ENCODE measurements at places on chromosomes 6 and 20.

DNA sequence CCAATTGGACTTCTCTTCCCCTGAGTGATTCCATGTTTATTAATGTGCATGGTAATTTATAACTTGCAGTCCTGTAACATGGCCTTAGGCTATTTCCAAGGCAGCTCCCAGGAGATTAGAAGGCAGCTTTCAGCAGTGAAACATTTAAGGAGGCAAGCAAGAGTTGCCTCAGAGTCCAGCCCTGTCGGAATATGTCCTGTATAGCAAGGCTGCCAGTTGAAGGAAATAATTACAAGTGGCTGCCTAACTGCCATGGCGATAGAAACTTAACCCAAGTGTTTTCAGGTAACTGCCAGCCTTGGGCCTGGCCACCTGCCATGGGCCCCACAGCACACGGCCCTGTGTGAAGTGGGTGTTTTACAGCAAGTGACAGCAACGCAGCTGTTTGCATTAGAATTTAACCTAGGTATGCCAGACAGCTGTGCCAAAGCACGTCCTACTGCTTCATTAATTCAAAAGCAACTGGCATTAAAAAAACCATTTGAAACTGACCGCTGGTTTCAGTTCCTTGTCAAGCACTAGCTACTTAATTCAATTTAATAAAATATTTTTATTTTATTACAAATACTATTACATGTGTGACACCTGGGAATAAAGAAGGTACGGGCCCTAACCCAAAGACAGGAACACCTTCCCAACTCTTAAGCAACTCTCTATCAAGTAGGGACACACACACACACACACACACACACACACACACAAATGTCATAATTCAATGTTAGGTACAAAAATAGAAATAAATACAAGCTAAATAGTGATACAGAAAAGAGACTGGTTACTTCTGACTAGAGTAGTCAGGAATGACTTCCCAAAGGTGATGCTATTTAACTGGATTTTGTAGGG lies 151.8 kb upstream of the HEY2 start:
- no peak for DNase-seq

GRCh38 chr6:115612216-115612615 lies 448.5 kb downstream of the FRK start:
- no peak for DNase-seq

- DNase-seq: no peak
Measured at GRCh38 chr20:50675671-50676376, 15.5 kb downstream of the RIPOR3 start.

GRCh38 chr20:36827541-36828279 lies 48.2 kb upstream of the TLDC2 start:
- no peak for DNase-seq

- no peak for DNase-seq
Measured at GRCh38 chr6:44554861-44555260, 167.4 kb downstream of the CDC5L start.

- no peak for DNase-seq
Measured at GRCh38 chr6:83518816-83519480, 6.6 kb downstream of the PRSS35 start.

DNA sequence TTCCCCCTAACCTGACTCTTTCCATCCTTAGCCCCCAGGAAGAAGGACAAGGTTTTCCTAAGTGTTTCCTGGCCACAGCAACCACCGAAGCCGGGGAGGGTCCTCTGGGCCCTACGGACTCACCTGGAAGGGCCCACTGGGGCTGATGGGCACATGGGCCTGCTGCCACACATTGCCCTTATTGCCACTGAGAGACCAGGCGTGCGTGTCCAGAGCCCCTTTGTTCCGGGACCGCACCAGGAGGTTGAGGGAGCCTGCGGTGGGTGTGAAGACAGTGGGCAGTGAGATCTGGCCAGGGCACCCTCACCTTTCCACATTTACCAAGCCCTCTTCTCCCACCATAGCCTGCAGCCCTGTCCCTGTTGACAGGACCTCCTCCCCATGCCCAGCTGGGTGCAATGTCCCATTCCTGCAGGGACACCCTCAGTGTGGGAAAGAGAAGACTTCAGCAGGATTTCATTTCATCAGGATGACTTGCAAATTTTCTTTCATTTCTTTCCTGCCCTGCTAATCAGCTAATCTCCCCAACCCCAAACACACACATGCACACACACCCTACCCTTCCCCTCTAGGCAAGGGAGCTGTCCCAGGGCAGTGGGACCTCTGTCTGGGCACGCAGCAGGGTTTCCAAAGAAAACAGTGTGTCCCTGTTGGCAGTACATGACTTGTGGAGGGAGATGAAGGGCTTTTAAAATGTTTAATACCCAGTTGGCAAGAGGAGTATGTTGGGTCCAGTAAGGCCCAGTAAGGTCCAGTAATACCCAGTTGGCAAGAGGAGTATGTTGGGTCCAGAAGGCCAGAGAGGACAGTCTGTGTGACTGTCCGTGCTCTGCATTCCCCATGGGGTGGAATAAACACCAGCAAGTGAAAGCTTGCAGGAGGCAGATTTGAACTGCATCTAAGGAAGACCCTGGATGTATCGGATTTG lies 59.0 kb downstream of the MDGA1 start:
- no peak for DNase-seq

DNA sequence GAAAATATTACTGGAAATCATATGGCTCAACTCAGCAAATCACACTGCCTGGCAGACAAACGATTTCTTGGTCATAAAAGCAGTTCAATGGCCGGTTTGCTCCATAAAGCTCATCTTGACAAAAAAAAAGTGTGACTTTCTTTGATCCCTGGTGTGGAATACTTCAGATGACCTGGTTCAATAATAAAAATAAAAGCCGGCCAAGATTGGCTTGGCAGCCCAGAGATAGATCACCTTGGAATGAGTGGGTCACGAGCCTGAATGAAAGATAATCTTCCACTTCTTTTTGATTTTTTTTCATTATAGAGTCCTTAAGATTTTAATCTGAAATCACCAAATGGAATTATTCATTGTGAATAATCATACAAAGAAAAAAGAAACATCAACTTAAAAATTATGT lies 445.3 kb upstream of the CITED2 start:
- no peak for DNase-seq

DNA sequence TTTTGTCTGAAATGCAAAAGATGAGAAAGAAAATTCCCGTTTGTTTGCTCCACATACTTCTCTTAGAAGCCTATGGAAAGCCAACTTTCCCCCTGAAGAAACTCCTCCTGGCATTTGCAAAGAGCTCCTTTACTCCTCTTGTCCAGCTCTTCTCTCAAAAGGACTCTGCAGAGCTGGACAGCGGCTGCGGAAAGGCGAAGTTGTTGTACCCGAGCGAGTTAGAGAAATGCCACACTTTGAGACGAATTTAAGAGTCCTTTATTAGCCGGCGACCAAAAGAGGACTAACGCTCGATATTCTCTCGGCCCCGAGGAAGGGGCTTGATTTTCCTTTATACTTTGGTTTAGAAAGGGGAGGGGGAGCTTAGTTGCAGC lies 157.8 kb downstream of the TRIM27 start:
- no peak for DNase-seq

DNA sequence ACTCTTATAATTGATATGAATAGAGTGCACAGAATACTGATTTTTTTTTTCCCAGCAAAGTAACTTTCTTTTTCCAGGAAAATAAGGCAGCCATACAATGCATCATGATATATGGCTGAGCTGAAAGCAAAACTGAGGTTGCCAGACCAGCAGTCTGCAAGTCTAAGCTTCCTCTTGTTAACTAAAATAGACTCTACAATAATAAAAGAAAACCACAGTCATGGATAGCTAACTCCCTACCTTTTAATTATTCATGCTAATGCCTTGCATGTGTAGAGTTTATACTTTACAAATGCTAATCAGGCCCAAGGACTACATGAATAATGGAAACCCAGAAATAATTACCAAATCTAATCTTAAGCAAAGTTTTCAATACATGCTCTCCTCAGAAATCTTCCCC lies 47.4 kb downstream of the MAP7 start:
- no peak for DNase-seq

DNA sequence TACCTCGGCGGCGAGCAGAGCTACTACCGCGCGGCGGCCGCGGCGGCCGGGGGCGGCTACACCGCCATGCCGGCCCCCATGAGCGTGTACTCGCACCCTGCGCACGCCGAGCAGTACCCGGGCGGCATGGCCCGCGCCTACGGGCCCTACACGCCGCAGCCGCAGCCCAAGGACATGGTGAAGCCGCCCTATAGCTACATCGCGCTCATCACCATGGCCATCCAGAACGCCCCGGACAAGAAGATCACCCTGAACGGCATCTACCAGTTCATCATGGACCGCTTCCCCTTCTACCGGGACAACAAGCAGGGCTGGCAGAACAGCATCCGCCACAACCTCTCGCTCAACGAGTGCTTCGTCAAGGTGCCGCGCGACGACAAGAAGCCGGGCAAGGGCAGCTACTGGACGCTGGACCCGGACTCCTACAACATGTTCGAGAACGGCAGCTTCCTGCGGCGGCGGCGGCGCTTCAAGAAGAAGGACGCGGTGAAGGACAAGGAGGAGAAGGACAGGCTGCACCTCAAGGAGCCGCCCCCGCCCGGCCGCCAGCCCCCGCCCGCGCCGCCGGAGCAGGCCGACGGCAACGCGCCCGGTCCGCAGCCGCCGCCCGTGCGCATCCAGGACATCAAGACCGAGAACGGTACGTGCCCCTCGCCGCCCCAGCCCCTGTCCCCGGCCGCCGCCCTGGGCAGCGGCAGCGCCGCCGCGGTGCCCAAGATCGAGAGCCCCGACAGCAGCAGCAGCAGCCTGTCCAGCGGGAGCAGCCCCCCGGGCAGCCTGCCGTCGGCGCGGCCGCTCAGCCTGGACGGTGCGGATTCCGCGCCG lies 994 bp downstream of the FOXC1 start:
- no peak for DNase-seq

- DNase-seq: no peak
Measured at GRCh38 chr6:98514073-98514720, 320.2 kb upstream of the POU3F2 start.

GRCh38 chr20:63738687-63739129 lies 868 bp upstream of the SLC2A4RG start:
- DNase-seq: no peak

DNA sequence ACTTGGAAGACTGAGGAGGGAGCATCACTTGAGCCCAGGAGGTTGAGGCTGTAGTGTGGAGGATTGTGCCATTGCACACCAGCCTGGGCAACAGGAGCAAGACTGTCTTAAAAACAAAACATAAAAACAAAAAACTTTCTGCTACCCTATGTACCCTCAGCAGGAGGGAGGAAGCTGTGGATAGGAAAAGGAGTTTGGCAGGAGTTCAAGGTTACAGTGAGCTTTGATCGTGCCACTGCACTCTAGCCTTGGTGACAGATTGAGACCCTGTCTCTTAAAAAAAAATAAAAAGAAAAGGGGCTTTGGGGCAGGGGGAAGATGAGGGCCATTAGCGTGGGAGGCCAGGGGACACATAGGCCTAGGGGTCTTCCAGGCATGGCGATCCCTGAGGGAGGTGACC lies 135.7 kb downstream of the DHX35 start:
- no peak for DNase-seq

DNA sequence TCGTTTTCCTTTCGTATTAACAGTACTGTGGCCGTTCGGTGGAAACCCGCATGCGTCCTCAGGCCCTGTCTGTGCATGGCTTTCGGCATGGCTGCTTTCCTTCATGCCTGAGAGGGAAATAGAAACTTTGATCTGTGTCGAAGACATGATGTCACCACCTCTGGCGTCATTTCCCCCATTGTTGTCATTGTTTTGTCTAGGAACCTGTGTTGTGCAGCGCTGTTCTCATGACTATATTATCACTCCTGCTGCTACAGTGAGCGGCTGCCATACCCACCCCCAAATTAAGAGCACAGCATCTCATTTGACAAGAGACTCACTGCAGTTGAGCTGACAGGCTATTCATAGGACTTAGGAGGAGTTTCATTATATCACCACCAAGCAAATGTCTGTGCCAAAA lies 172.3 kb downstream of the TMEM242 start:
- DNase-seq: no peak

DNA sequence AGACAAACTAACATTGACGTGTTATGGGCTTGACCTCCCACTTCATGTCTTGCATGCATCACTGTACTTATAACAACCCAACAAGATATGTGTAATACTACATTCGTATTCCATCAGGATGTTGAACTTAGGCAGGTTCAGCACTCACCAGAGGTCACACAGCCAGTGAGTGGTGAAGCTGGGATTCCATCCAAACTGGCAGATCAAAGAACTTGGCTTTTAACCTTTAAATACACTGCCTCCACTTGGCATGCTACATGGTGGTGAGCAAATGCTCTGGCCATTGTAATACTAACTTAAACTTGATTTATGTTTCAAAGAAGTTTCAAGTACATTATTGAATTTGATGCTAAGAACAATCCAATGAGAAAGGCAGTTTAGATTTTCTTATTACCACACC lies 10.7 kb upstream of the HDDC2 start:
- DNase-seq: no peak

DNA sequence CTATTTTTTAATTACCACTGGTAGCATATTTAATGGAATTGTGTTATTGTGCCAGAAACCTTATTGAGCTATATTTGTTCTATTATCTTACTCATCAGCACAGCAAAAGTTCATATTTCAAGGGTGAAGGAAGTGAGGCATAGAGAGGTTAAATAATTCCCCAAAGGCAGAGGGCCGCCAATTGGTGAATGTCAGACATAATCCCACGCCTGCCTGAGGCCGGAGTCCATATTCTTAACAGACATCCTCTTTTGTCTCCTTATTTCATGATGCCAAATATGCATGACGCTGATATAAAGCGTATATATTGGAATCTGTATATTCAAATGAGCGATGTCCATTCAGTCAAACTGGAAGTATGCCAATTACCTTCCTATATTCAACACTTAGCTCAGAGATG lies 505.0 kb upstream of the SLC35B3 start:
- no peak for DNase-seq

GRCh38 chr6:122710908-122711635 lies 68.4 kb upstream of the FABP7 start:
- no peak for DNase-seq

DNA sequence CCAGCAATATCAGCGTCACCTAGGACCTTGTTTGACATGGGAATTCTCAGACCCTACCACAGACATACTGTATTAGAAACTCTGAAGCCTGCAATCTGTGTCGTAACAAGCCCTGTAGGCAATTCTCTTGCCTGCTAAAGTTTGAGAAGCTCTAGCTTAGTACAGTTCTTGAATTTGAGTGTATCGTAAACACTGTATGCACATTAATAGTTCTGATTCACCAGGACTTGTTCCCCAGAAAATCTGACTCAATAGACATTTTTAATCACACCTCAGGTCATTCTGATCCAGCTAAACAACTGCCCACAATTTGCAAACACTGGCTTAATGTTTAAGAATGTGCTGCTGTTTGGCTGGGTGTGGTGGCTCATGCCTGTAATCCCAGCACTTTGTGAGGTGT lies 414.3 kb downstream of the TFAP2A start:
- no peak for DNase-seq

GRCh38 chr20:50308513-50309279 lies 118.1 kb downstream of the CEBPB start:
- no peak for DNase-seq

- DNase-seq: no peak
Measured at GRCh38 chr6:16736856-16737775, 24.1 kb downstream of the ATXN1 start.

GRCh38 chr20:53800883-53801604 lies 207.4 kb upstream of the ZNF217 start:
- DNase-seq: no peak

Measured in activated CD8-positive, alpha-beta memory T cell treated with anti-CD3 and anti-CD28 coated beads for 4 hours (primary cell).